Natural killer cell treated with Interleukin-12 subunit alpha and Interleukin-12 subunit beta and Interleukin-15 and Interleukin-18, amount 100 ng/mL, for 72 hours (primary cell): ENCODE measurements at places on chromosomes 7 and 10. TPM values are rescaled to one million over a fixed set of nuclear protein-coding genes. Genes with fewer than 3 reads are reported as not detected.

- H3K36me3 ChIP-seq = no peaks in the 10 kb centered on the region
- H3K4me3 ChIP-seq = no peak overlapping the region
- H3K27me3 ChIP-seq = no peaks in the 10 kb centered on the region
- peak; percentile 49 for DNase-seq
- H3K4me1 ChIP-seq = no peaks in the 10 kb centered on the region
Observed at GRCh38 chr7:159105066-159105780, 39.4 kb downstream of the VIPR2 start.

DNA sequence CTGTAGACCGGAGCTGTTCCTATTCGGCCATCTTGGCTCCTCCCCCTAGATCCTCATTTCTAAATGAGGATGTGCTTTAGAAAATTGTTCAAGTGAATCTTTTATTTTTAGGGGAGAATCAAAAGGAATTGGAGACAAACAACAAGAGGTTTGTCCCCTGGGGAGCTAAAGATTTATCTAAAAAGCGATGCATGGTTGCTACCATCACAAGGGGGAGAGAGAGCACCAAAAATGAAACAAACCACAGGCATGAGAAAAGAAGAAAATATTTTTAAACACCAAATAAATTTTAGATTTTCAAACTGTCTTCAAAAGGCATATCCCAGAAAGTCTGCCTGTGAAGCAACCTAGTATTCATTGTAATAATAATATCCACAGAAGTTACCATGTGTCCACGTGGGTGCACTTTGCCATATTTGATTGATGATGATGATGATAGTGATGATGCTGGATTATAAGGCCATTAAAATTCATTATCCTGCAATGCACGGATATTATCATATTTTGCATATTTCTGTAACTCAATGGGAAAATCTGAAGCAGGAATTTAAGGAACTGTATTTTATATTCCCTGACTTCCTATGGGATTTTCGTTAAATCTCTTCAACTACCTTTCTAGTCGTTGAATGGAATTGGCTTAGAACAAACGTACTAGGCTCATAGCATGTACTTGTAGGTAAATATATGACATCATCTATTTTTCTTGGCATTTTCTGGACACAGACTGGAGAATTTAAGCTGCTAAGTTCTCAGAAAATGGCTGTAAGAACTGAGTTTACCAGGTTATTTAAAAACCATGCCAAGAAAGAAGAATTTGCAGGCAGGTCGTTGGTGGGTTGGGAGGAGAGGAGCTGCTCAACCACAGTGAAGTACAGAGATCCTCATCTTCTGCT lies 171.6 kb downstream of the WDR37 start:
- peaks cover 6% of the 10 kb centered on the region for H3K36me3 ChIP-seq
- no peak overlapping the region for H3K27ac ChIP-seq
- no peak overlapping the region for H3K4me3 ChIP-seq
- peaks cover 22% of the 10 kb centered on the region for H3K27me3 ChIP-seq

GRCh38 chr7:142130267-142130666 lies 18.7 kb downstream of the MGAM2 start:
- peaks cover 6% of the 10 kb centered on the region for H3K36me3 ChIP-seq
- no peak overlapping the region for H3K27ac ChIP-seq
- peaks cover 6% of the 10 kb centered on the region for H3K4me1 ChIP-seq
- H3K27me3 ChIP-seq = no peaks in the 10 kb centered on the region
- no peak for DNase-seq
- H3K4me3 ChIP-seq = no peak overlapping the region

DNA sequence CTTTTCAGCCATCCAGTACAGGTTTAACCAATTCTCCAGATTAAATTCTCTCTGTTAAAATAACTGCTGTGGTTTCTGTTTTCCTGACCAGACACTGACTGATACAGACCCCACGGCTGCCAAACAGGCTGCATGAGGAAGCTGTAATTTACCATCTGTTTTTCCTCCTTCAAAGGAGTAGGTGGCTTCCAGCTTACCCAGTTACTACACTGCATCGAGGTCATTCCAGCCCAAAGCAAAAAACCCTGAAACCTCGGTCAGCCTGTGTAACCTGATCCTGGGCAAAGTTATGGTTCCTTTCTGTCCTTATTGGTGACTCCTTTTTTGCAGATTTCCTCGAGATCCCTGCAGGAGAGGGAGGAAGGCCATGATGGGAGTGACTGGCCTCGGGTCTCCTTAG lies 27.9 kb upstream of the LOXL4 start:
- H3K4me3 ChIP-seq = no peak overlapping the region
- H3K27me3 ChIP-seq = peaks cover 12% of the 10 kb centered on the region
- no peaks in the 10 kb centered on the region for H3K36me3 ChIP-seq
- no peak for DNase-seq
- no peak overlapping the region for H3K27ac ChIP-seq

DNA sequence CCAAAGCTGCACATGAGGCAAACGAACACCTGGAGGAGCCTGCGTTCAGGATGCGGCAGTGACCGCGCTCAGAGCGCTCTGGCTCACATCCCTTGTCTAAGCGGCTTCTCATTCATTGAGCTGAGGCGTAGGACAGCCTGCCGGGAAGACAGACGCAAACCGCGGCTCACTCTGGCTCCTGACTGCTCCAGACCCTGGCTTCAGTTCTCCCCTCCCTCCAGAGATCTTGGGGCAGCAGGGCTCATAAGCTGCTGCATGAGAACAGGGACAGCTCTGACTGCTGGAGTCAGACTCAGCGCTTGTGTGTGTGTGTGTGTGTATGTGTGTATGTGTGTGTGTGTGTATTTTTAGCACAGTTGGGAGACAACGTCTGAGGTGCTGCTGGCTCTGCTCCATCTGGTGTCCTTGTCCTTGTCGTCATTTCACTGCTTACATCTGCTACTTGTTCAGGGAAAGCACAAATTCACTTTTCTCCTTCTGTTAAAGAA lies 15.8 kb upstream of the LYZL2 start:
- no peak overlapping the region for H3K4me3 ChIP-seq
- peaks cover 7% of the 10 kb centered on the region for H3K4me1 ChIP-seq
- no peaks in the 10 kb centered on the region for H3K36me3 ChIP-seq
- H3K27me3 ChIP-seq = peaks cover 67% of the 10 kb centered on the region

GRCh38 chr10:43110338-43111071 lies 27.7 kb upstream of the CSGALNACT2 start:
- H3K4me3 ChIP-seq = no peak overlapping the region
- H3K27me3 ChIP-seq = no peaks in the 10 kb centered on the region
- peaks cover 4% of the 10 kb centered on the region for H3K4me1 ChIP-seq
- H3K36me3 ChIP-seq = no peaks in the 10 kb centered on the region
- DNase-seq = no peak
- H3K27ac ChIP-seq = no peak overlapping the region

DNA sequence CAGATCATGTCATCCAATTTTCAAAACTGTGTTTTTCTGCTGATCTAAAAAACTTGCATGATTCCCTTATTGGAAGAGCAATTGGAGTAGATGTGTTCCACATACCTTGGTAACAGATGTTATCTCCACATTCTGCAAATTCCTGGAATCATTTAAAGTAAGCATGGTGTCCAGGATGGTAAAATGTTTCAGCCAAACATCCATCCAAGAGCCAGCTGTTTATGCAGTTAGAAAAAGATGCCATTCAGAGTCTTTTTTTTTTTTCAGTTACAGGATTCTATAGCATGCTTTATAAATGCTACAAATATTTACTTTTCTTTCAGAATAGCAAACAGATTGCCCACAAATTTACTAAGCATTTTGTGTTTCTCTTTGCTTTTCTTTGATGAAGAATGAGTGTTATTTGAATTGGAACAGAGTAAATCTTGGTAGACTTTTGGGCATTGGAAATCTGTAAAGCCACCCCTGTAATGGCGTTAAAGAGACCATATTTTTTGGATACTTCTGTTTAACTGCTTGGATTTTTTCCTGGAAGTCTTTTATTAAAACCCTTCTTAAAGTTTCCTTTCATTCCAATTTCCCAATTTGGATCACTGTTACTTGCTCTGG lies 149.8 kb downstream of the GNAT3 start:
- peaks cover 9% of the 10 kb centered on the region for H3K36me3 ChIP-seq
- DNase-seq = no peak
- no peak overlapping the region for H3K27ac ChIP-seq
- no peak overlapping the region for H3K4me3 ChIP-seq
- H3K27me3 ChIP-seq = no peaks in the 10 kb centered on the region

DNA sequence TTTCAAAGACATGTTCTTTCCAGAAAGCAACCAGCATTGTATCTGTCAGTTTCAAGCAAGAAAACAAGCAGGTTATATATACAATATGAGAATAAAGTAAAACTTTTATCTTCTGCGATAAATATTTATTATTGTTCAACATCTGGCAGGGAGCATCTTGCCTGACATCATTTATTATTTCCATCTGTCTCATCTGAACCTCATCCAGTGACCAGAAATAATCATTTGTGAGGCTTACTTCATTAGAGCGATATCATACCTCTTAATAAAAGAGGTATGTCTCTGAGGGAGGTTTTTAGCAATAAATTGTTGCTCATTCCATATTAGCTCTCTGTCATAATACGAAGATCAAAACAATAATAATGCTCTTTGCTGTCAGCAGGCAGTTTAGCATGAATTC lies 226.1 kb downstream of the CDC14C start:
- no peak for DNase-seq
- no peaks in the 10 kb centered on the region for H3K27me3 ChIP-seq
- H3K27ac ChIP-seq = no peak overlapping the region
- H3K4me1 ChIP-seq = no peaks in the 10 kb centered on the region
- H3K4me3 ChIP-seq = no peak overlapping the region

- peak overlapping the region; percentile 82 for H3K27ac ChIP-seq
- no peak overlapping the region for H3K4me3 ChIP-seq
- no peaks in the 10 kb centered on the region for H3K27me3 ChIP-seq
- H3K4me1 ChIP-seq = peaks cover 27% of the 10 kb centered on the region
Observed at GRCh38 chr10:103765981-103766380, 89.4 kb downstream of the SH3PXD2A start.

GRCh38 chr10:87646935-87647334 lies 12.7 kb upstream of the PAPSS2 start:
- H3K4me1 ChIP-seq = no peaks in the 10 kb centered on the region
- no peak overlapping the region for H3K4me3 ChIP-seq
- peaks cover 7% of the 10 kb centered on the region for H3K27me3 ChIP-seq
- no peaks in the 10 kb centered on the region for H3K36me3 ChIP-seq

DNA sequence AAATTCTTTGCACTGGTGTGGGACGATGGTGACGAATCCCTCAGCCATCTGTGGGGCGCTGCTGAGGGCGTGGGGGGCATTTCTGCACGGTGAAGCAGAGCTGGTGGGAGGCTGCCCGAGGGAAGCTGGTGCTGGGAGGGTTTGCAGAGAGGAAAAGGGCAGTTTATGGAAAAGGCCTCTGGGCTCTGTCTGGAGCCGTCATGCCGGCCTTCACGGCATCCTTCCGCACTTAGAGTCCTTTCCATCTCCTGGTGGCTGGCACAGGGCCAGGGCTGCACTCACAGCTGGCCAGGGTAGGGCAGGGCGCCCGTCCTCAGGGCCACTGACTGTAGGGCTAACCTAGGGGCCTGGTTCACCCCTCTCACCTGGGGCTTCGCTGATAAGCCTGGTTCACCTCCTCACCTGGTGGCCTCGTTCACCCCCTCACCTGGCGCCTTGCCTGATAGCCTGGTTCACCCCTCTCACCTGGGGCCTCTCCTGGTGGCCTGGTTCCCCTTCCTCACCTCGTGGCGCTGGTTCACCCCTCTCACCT lies 598 bp upstream of the AMZ1 start:
- H3K27me3 ChIP-seq = peaks cover 27% of the 10 kb centered on the region
- H3K36me3 ChIP-seq = no peaks in the 10 kb centered on the region
- H3K4me1 ChIP-seq = peaks cover 14% of the 10 kb centered on the region
- no peak for DNase-seq

GRCh38 chr7:150401861-150402631 lies 22.9 kb downstream of the ZNF775 start:
- H3K27me3 ChIP-seq = no peaks in the 10 kb centered on the region
- peak overlapping the region; percentile 36 for H3K4me3 ChIP-seq
- peaks cover 21% of the 10 kb centered on the region for H3K4me1 ChIP-seq
- peak; percentile 50 for DNase-seq
- H3K27ac ChIP-seq = peak overlapping the region; percentile 40
- H3K36me3 ChIP-seq = peaks cover 2% of the 10 kb centered on the region

DNA sequence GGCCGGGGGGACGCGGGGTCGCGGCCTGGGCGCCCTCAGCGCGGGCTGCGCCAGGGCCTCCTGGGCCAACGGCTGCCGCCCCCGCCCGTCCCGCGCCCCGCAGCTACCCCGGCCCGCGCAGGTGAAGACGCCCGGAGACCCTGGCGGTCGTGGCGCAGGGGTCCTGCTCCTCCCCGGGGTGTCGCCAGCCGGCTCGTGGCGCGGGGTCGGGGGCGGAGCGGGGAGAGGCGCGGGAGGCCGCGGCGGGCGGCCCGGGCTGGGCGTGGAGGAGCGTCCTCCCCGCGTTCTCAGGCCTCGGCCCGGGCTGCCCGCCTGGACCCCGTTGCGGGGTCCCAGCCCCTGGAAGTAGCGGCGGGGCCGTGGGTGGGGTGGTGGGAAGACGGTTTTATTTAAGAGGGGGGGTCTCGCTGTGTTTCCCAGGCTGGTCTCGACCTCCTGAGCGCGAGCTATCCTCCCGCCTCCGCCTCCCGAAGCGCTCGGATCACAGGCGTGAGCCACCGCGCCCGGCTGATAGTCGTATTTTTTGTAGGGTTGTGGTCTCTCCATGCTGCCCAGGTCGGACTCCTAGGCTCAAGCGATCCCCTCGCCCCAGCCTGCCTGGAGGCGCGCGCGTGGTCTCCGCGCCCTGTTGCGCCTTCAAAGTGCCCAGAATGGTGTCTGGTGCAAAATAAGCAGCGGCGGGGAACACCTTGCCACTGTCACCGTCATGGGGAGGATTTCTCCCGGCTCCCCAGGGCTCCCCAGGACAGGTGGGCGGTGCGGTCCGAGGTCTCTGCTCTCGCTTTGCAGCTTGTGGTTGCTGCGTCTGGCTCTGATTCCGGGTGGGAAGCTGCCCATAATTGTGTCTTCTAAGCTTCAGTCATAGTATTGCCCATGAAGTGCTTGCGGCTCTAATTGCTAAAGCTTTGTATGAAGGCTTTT lies 15.3 kb upstream of the SUN1 start:
- DNase-seq = peak; percentile 56
- H3K27me3 ChIP-seq = peaks cover 25% of the 10 kb centered on the region
- H3K4me1 ChIP-seq = peaks cover 41% of the 10 kb centered on the region
- peaks cover 5% of the 10 kb centered on the region for H3K36me3 ChIP-seq
- peak overlapping the region; percentile 5 for H3K27ac ChIP-seq

DNA sequence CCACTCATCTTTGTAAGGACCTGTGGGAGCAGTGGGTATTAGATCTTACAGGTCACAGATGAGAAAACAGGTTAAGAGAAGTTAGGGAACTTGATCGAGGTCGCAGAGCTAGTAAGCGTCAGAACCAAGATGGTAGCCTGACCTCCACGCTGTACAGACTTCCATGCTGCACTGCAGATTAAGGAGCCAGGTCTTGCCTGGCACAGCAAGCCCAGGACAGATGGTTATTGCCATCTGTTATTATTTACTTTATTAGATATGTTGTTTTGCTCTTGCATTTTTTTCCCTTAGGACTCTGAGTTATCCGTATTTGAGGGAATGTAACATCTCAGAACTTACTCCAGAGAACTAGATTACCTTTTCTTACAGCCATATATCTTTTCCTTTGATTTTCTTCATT lies 147.2 kb downstream of the NSUN6 start:
- DNase-seq = no peak
- H3K4me3 ChIP-seq = no peak overlapping the region
- no peaks in the 10 kb centered on the region for H3K36me3 ChIP-seq
- no peaks in the 10 kb centered on the region for H3K4me1 ChIP-seq

RBP3 gene
- not detected for total RNA-seq

TBXAS1 gene
- 130 TPM for total RNA-seq

ATOH7 gene
- not detected for total RNA-seq

EPHA1 gene
- 0.21 TPM for total RNA-seq

PCDH15 gene
- not detected for total RNA-seq

ANKRD30A gene
- total RNA-seq = not detected

CALML5 gene
- not detected for total RNA-seq

ZNF746 gene
- total RNA-seq = 39.2 TPM
